Stimulated activated CD8-positive, alpha-beta memory T cell treated with anti-CD3 and anti-CD28 coated beads, Interleukin-7, amount 100 ng/mL, for 1 hour (primary cell): ENCODE measurements at places on chromosomes 3 and 15.

DNA sequence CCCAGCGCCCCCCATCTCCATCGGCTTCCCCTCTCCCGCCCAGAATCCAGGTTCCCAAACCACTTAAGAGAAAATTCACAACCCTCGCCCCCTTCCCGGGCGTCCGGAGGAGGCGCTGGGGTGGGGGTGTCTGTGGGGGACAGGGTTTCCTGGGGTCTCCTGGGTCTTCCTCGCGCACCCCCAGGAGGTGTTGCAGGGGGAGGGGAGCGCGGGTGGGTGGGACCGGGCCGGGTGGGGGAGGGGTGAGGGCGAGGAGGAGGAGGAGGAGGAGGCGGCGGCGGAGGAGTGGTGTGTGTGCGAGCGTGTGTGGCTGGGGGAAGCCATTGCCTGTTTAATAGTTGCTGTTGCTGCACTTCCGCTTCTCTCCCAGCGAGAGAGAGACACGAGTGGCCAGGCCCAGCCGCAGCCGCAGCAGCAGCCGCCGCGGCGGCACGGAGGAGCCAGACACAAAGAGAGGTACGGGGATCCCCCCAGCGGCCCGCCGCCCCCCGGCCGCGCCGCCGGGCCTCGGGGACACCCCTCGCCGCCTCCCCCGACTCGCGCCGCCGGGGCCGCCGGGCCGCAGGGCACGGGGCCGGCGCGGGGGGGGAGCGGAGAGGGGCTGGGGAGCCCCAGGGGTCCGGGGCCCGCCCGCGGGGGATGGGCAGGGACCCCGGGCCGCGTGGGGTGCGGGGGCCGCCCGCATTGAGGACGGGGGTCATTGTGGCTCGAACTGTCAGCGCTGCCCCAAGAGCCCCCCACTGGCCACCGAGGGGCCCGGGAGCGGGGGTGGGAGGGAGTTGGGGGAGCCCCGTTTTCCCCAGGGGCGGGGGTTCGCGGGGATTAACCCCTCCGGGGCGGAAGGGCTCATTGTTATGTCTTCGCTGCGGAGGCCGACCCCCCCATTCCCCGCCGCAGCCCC lies at the start of gene UBE2E1:
TSS of gene UBE2E1 (plus strand) at position 323 of the 901 bp plus-strand sequence. CDS start 1,315 bp downstream, outside the sequence.
- peak; percentile 45 for DNase-seq

- DNase-seq = no peak
Observed at GRCh38 chr3:72768481-72768880, 79.8 kb downstream of the SHQ1 start.

GRCh38 chr3:31288641-31289100 lies 244.1 kb upstream of the STT3B start:
- DNase-seq = no peak

GRCh38 chr3:69273896-69274295 lies 112.0 kb downstream of the FRMD4B start:
- DNase-seq = no peak

DNA sequence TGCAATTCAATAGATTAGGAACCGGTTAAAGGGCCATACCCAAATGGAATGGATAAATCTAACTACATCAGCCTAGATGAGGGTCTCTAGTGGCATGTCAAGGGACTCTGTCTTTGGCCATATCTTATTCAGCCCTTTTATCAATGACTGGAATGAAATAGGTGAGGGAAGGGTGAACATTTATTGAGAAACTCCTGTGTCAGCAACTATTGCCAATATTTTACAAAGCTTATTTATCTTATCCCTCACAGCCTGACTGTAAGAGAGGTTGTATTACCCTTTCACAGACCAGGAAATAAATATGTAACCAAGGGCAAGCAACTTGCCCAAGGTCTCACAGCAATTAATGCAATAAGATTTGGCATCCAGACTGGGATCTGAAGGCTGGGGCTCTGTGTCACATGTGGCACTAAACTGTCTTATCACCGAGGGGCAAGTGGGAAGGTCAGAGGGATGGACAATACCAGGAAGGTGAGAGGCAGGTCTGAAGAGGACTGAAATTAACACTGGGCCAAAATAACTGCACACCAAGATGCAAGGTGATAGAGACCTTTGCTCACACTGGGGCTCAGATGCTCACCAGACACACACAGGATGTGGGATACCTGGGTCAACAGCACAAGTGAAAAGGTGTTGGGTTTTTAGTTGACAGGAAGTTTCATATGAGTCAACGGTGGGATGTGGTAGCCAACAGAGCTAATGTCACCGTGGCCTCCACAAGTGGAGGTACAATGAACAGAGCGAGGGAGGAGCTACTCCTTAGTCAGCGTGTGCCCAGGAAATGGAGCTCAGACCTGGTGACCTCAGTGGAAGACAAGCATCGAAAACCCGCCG lies 261.3 kb downstream of the RPLP1 start:
- peak; percentile 46 for DNase-seq

GRCh38 chr15:58549785-58550074 lies 117.9 kb downstream of the LIPC start:
- no peak for DNase-seq

GRCh38 chr3:159787178-159787574 lies 201.5 kb upstream of the IL12A start:
- DNase-seq = no peak

GRCh38 chr3:50126287-50127211 lies 28.6 kb upstream of the SEMA3F start:
- no peak for DNase-seq

GRCh38 chr15:39488961-39489360 lies 91.9 kb upstream of the THBS1 start:
- no peak for DNase-seq

GRCh38 chr15:39434163-39434562 lies 146.7 kb upstream of the THBS1 start:
- DNase-seq = no peak

GRCh38 chr3:182327196-182327681 lies 466.1 kb upstream of the ATP11B start:
- DNase-seq = no peak

DNA sequence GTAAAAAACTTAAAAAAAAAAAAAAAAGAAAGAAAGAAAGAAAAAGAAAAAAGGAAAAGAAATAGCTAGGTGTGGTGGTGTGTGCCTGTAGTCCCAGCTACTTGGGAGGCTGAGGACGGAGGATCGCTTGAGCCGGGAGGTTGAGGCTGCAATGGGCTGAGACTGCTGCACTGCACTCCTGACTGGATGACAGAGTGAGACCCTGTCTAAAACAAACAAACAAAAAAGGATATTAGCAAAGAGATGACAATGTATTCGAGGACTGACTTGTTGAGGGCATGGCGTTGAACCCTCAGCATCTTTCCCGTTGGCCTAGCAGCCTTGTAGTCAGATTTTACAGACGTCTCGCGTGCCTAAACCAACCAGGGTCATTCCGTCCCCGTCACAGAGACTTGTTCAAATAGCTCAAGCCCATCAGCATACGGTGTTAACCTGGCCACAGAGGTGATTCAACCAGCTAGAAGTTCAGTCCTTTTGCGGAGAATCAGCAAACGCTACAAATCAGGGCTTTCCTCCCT lies 528 bp upstream of the NIT2 start:
- no peak for DNase-seq

DNA sequence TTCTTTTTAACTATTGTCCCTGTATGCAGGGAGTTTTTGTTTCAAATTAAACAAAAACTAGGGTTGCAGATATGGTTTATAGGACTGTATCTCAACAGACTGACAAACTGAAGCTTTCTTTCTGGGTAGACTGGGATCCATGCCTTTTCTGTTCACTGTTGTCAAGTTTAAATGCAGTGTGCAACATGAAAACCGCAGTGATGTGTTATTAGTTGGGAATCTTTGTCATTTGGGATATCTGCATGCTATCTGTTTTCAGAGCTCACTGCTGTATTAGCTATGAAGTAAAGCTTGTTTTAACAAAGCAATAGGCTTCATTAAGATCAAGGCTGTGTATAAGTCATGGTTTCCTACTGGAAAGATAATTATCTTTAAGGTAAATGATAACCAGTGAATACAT lies 21.4 kb upstream of the MCF2L2 start:
- DNase-seq = no peak

GRCh38 chr3:115918900-115919299 lies 295.6 kb downstream of the GAP43 start:
- DNase-seq = no peak

GRCh38 chr3:108823227-108823626 lies 641 bp downstream of the TRAT1 start:
- DNase-seq = no peak

- no peak for DNase-seq
Observed at GRCh38 chr3:104388619-104389018, 978.1 kb upstream of the ALCAM start.

- DNase-seq = no peak
Observed at GRCh38 chr15:61421938-61422337, 192.8 kb upstream of the RORA start.

- DNase-seq = no peak
Observed at GRCh38 chr3:59440285-59441028, 390.6 kb upstream of the CFAP20DC start.

DNA sequence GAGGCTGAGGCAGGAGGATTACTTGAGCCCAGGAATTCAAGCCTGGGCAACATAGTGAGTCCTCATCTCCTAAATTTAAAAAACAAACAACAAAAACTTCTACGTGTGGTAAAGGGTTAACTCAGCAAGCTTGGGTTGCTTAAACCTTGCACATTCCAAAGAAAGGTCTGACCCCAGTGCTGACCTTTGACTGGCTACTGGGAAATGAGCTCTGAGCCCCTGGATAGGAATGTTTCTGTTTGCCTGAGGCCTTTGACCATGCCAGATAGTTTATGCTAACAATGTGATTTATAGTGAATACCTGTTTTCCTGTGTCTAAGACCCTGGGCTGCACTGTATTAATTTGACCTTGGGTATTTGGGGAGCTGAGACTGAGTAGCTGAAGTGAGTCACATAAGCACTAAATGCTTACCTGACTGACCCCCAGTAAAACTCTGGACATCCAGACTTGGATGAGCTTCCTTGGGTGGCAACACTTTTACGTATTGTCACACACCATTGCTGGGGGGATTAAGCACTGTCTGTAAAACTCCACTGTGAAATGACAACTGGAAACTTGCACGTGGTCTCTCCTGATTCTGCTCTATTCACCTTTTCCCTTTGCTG lies 20.7 kb downstream of the TCAIM start:
- DNase-seq = no peak

DNA sequence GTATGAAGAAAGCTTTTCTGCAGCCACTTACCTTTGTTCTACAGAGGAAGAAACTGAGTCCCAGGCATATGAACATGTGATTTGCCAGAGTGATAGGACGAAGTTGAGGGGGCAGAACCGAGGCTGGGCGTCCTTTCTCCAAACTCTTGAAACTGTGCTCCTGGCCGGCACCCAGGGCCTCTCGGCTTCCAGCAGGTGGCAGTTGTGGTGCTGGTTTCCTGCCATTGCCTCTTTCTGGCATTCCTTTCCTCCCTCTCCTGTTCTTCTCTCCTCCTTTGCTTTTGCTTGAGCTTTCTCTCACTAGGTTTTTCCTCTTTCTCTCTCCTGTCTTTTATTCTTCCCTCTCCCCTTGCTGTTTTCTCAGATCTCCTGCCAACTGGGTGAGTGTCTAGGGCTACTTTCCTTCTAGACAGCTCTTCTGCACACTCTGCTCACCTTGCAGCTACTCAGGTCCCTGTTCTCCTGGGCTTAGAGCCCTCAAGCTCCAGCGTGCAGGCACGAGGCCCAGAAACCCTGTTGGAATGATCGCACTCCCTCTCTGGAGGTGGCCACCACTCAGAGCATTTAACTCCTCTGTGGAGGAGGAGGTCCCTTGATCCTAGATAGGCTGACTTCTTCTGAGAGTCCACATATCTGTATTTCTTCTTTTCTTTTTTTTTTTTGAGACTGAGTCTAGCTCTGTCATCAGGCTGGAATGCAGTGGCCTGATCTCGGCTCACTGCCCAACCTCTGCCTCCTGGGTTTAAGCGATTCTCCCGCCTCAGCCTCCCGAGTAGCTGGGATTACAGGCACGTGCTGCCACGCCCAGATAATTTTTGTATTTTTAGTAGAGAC lies 26.2 kb downstream of the TRAK1 start:
- no peak for DNase-seq

DNA sequence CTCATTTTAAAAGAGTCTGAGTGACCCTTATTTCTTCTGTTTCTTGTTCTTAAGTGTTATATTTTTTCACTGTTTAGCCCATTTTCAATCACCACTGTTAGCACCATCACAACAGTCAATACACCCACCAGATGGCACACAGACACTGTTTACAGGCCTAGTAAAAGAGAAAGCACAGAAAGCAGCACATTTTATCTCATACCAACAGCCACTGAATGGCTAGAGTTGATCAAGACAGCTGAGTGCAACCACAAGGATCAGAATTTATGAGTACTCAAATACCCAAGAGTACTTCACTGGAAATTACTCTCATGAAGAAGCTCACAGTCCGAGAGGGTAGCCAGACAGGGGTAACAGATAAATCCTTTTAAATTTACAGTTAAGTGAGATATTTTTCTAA lies 127.0 kb downstream of the TFDP2 start:
- DNase-seq = no peak

DNA sequence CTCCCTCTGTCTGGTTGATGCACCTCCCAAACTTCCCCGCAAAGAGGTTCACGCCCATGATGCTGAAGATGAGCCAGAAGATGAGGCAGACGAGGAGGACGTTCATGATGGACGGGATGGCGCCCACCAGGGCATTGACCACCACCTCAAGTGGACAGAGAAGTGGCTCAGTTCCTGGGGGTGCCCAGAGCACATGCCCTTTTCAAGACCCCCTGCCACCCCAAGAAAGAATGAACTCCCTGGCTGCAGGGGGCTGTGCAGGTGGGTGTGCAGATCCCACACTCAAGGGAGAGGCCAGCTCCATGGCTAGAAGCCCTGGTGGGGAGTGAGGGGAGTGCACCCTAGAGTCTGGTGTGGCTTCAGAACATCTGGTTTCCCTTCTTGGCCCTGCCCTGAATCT lies 64.1 kb downstream of the EXOG start:
- no peak for DNase-seq

GRCh38 chr3:43854916-43855315 lies 164.2 kb downstream of the ABHD5 start:
- DNase-seq = no peak

DNA sequence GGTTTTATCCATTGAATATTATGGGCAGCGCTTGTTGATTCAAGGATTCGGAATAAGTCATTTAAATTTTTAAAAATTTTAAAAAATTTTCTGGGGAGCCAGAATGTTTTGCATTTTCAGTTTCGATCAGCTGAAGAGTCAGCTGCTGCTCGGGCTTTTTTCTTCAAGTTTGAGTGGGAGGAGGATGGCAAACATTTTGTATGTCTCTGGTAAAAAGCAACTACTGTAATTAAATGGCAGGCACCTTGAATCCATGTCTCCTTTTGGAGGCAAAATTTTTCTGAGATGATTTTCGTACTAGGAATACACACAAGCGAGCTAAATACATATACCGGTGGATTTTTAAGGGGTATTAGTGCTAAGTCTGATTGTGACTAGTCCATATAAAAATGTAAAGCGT lies 612 bp downstream of the C3orf38 start:
- DNase-seq = no peak

DNA sequence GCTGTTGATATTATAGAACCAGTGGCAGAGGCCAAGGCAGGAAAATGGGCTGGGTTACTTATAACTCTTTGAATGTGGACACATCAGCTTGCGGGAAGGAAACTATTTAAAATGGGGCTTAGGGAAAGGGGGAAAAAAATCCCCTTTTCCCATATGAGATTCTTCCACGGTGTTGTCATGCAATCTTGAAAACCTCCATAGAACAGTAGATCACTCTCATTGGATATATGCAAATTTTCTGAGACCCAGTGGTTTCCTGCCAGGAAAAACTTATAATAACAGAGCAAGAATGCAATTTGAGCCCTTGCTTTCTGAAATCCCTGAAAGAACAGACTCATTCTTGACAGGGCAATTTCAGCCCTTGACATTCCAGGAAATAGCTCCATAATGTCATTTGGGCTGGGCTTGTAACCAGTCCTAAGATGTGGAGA lies 31.1 kb downstream of the TMEM212 start:
- no peak for DNase-seq
